ENCODE measurements at places on chromosomes 16 and 17.

DNA sequence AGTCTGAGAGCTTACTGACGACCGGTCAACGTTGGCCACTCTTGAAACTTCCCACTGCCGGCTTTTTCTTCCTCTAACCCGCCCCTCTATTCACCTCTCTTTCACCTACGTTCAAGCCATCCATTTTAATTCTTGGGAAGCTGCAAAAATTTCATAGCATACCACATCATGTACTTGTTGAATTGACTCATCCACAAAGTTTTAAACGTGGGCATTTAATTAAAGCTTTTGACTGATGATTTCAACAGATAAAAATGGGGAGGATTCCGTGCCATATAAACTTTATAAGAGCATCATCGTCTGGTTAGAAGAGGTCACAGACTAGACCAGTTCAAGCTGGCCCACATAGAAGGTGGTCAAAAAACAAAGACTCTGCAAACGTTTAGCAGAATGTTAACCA, 22.5 kb downstream of the VPS53 start:
- DNase-seq = peak; percentile 27

- DNase-seq = peak; percentile 88
These were observed 52.5 kb upstream of the MTSS2 start for GRCh38 chr16:70738083-70738977.

- no peak for DNase-seq
These were observed 38.1 kb upstream of the C16orf82 start for GRCh38 chr16:27028591-27029110.

DNA sequence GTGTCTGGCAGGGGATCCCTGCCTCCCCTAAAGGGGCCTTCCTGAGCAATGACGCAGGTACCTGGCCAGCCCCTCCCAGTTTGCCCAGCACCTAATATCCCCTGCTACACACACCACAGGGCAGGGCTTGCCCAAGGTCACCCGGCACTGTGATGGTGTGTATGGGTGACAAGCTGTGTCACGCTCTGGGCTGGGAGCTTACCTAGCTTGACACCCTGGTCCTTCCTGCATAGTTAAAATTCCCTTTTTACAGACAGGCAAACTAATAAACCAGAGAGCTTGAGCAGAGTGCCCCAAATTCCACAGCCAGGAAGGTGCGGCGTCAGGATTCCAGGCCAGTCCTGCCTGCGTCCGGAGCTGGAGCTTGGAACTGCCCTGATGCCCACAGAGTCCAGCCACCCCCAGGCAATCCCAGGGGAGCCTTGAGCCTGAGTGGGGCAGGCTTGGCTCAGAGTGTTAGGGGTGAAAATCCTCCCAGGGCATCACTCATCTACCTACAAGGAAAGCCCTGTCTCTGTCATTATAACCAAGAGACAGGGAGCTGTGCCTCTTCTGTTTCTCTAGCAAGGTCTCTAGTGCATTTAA, 18.1 kb downstream of the MMP15 start:
- DNase-seq = no peak

GRCh38 chr16:30354423-30355143, 525 bp downstream of the CD2BP2 start:
- DNase-seq = peak; percentile 31

GRCh38 chr17:45403906-45404490, 28.7 kb downstream of the ARHGAP27 start:
- no peak for DNase-seq

- DNase-seq = no peak
These were observed 13.8 kb upstream of the GFAP start for GRCh38 chr17:44928950-44929720.

DNA sequence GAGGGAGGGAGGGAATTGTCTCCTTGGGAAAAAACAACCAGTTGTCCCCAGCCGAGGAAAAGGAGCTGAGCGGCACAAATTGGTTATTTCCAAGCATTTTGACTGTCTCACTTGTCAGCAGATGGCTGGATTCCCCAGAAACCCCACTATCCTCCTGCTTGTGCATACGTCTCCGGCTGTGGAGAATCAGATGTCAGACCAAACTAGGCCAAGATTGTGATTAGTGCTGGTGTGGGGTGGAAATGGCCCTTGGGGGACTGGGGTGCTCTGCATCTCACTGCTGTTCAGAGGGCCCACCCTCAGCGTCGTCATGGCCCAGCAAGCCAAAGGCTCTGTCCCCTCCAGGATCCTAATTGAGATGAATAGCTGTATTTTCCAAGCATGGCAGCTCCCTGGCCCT, 131.7 kb upstream of the HSBP1 start:
- DNase-seq = no peak

GRCh38 chr17:59616253-59616920, 3.3 kb upstream of the CLTC start:
- DNase-seq = no peak

DNA sequence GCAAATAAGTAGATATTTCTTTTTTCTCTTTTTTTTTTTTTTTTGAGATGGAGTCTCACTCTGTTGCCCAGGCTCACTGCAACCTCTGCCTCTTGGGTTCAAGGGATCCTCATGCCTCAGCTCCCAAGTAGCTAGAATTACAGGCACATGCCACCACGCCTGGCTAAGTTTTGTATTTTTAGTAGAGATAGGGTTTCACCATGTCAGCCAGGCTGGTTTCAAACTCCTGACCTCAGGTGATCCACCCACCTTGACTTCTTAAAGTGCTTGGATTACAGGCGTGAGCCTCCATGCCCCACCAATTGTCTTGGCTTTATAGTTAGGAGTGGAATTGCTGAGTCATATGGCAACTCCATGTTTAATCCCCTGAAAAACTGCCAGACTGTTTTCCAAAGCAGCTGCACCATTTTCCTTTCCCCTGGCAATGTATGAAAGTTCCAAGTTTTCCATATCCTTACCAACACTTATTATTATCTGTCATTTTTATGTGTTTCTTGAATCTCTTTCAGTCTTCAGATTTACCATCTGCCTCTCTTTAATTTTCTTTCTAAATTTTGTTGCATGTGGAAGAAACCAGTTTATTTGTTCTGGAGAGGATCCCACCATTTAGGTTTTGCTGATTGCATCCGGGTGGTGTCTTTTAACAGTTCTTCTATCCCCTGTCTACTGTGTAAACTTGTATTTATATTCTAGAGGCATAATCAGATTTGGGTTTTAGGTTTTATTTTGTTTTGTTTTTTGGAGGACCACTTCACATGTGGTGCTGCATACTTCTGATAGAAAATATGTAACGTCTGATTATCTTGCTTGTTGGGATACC, 9.9 kb upstream of the CES3 start:
- DNase-seq = no peak

GRCh38 chr16:48479955-48480354, 94.7 kb upstream of the SIAH1 start:
- peak; percentile 80 for DNase-seq

DNA sequence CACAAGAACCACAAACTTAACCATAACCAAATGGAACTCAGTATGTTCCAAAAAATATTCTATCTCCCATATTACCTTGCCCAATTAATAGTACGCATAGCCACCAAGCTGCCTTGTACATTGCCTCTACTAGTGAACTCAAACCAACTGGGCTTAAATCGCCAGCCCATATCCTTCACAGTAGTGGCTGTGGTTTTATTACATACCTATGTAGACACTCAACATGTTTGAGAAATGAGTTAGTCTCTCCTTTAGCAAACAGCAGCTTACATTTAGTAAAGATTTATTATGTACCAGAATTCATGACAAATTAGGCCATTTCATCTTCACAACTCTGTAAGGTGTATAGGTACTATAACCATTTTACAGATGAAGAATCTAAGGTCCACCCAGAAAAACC, 41.4 kb downstream of the GRB2 start:
- DNase-seq = peak; percentile 81

DNA sequence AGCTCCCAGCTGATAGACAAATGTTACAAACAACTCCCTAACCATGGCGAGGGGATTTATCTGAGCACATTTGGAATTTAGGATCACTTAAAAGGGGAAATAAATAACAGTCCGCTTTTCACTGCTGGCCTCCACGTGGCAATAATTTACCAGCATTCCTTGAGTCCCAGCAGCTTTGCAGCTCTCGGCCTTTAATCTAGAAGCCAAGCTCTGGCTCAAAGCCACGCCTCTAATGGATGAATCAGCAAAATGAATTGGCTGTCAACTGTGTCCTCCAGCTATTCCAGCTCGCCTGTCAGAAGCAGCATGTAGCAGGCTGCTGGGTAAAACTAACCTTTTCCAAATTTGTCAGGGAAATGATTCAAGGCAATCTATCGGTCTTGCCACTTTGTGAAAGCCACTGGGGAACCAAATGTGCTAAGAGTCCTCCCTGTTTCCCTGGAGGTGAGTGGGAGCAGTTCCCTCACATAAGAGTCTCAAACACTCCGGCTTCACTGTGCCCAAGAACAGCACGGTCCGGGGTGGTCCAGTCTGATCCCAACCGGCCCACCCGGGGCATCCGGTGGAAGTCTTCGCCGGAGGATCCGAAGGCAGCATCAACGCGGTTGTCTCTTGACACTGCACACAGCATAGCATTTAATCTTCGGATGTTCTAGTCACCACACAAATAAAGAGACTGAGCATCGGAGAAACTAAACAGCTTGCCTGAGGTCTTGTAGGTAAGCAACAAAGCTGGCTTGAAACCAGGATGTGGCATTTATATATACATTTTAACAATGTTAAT, 143.3 kb downstream of the PARN start:
- DNase-seq = peak; percentile 92

DNA sequence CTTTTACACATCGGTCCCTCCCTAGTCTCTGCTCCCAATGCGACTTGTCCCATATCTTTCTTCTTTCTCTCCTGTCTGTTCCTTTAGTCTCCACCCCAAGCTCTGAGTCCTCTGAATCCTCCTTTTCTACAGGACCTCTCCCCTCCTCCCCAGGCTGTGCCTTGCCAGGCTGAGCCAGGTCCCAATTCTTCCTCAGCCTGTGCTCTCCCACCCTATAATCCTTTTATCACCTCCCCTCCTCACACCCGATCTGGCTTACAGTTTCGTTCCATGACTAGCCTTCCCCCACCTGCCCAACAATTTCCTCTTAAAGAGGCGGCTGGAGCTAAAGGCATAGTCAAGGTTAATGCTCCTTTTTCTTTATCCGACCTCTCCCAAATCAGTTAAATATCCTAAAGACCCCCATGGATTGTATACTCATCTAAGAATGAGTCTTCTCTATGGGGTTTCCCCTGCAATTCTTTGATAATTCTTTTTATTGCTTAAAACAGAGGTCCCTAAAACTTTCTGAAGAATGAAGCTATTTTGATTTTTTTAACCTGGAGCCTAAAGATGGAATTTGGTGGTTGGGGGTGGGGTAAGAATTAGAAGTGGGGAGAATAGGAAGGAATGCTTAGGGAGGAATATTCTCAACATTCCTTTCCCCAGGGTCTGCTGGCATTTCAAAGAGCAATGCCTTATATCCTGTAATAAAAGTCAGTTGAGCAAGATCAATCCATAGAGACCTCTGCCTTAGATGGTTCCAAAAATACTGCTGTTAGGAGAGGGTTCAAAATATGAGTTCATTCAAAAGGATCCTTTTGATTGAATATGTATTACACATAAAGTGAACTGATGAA, 102.8 kb downstream of the MYO1D start:
- no peak for DNase-seq

DNA sequence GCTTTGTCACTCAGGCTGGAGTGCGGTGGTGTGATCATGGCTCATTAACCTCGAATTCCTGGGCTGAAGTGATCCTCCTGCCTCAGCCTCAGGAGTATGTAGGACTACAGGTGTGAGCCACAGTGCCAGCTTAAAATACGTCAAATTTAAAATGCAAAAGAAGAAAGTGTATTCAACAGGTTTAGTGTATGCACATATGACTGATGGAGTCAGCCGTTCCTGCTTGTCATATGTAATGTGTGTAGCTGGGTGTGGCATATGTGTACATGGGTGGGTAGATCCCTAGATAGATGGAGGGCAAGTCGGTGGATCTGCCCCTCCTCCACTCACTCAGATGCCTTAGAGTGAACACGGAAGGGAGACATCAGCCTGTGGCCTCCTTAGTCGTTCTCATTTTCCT, 111.0 kb downstream of the RPTOR start:
- no peak for DNase-seq

GRCh38 chr17:44913676-44914075, 1.6 kb downstream of the GFAP start:
- no peak for DNase-seq

GRCh38 chr17:58320570-58321323, 7.8 kb downstream of the TSPOAP1 start:
- DNase-seq = no peak

GRCh38 chr17:82816358-82816757, 23.5 kb downstream of the ZNF750 start:
- no peak for DNase-seq

- DNase-seq = peak; percentile 1
These were observed 5.5 kb downstream of the MYH1 start for GRCh38 chr17:10512856-10513255.

- DNase-seq = peak; percentile 29
These were observed 2.7 kb downstream of the MAPT start for GRCh38 chr17:45896803-45897693.

DNA sequence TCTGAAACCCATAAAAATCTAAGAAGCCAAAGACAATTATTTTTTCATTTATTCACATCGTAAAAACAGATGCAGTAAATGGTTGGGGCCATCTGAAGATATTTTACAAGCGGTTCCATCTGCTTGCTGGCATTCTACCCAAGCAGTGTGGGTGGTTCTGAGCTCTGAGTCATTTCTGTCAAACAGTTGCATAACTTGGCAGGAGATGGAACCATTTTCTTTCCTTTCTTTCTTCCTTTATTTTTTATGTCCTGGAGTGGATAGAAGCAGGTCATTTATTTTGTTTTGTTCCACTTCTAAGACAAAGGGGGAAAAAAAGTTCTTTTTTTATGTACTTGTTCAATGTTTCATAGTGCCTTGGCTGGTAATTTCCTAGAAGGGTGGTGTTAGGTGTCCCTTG, 1151.9 kb upstream of the GOT2 start:
- no peak for DNase-seq
